Cortex of kidney (tissue), 1 donor: ENCODE measurements at places on chromosomes 12 and 14.

DNA sequence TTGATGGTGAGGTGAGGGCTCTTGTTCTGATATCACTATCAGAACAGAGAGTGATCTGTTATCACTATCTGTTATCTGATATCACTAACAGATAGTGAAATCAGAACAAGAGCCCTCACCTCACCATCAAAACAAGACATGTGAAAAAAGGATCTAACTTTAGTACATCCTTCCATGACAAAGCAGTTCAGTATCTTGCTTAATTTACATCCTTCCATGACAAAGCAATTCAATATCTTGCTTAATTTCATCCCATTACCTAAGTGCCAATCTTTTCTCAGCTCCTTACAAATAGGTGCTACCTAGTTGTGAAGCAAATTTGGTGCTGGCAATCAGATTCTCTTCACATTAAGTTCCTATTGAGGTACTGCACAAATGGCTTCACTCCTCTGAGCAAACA lies 1865.6 kb upstream of the FLRT2 start:
- DNase-seq: no peak

- no peak for DNase-seq
Observed at GRCh38 chr14:76762411-76763095, 1.3 kb downstream of the VASH1 start.

DNA sequence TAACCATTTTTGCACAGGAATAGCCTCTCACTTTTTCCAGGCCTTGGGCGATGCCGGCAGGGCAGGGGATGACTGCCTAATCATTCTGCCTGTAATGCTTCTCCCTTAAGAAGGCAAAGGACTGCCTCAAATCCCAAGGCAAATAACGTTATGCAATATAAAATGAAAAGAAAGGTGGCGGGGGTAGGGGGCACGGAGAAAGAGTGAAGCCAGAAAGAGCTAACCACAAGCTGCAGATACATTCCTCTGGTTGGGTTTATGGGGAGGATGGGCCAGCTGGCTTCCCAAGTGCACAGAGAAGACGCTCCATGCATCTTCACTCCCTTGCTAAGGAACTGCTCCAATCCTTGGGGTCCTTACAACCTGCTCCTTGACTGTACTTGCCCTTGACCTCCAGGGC lies 229.5 kb downstream of the FOXN3 start:
- no peak for DNase-seq

GRCh38 chr12:65631621-65632111 lies 192.6 kb upstream of the HMGA2 start:
- no peak for DNase-seq

DNA sequence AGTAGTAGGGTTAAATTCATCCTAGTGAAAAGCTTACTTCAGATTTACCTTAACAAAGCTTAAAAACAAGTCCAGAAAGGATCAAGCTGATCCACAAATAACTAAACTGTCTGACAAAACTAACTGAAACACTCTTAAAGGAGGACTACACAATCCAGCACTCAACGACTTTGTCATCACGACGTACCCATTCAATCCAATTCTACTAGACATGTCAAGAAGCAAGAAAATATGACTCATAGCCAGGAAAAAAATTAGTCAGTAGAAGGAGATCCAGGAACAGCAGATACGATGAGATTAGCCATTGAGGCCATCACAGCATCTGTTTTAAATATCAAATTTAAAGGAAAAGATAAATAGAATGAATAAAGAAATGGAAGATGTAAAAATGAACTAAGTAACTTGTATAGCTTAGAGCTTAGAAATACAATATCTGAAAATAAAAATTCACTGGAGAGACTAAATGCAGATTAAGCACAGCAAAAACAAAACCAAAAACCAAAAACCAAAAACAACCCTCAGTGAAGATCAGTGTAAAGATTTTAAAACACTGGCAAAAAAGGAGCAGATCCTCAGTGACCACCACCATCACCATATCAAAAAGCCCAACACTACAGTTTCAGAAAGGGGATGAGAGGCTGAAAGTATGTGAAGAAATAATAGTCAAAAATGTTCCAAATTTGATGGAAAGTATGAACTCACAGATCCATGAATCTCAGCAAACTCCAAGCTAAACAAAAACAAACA lies 95.0 kb upstream of the CCND2 start:
- DNase-seq: no peak
